ENCODE measurements at places on chromosomes 5 and 9. TPM values are rescaled to one million over a fixed set of nuclear protein-coding genes. Genes with fewer than 3 reads are reported as not detected.

Gene NOXA1
- total RNA-seq = 0.36 TPM

Gene LRRC19
- total RNA-seq = not detected

Gene PDE6A
- total RNA-seq = not detected

Gene ADAMTSL1
- not detected for total RNA-seq

DNA sequence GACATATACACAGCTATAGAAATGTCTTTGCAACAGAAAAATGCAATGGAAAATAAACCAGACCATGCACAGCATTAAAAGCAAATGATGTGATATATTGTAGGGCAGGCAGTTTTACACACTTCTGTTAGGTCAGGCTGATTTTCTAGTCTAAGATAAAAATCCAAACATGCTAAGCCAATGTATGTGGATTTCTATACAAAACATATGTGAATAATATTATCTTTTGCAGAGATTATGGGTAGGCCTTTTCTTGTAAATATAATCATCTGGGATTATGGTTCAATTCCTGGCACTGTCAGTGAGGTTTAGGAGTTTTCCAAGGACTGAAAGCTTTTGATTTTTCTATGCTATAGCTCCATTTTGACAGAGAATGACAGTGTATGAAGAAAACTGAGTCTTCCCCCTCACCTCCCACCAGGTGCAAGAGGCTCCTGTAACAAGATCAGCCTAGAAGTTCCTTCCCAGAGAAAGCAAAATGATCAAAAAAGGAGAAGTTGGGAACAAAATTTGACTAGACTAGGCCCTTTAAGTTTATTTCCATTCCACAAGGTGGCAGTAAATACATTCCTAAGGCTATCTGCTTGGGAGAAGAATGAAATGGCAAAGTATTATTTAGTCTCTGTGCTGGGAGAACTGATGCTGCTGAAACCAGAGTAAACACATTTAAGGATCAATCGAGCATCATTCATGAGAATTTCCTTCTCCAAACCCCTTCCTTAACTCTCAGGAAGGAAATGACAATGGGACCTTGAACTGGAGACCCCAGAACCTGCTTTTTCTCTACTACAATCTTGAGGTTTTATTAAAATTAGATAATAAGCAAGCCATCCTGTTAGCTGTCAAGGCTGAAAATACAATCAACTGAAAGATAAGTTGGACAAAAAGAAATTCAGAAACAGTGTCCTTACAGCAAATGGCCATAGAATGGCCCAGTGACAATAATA is 133.0 kb upstream of the TUT7 start:
- no peaks in the 10 kb centered on the region for H3K36me3 ChIP-seq
- H3K4me3 ChIP-seq = no peak overlapping the region
- no peak for DNase-seq
- H3K27me3 ChIP-seq = no peaks in the 10 kb centered on the region

DNA sequence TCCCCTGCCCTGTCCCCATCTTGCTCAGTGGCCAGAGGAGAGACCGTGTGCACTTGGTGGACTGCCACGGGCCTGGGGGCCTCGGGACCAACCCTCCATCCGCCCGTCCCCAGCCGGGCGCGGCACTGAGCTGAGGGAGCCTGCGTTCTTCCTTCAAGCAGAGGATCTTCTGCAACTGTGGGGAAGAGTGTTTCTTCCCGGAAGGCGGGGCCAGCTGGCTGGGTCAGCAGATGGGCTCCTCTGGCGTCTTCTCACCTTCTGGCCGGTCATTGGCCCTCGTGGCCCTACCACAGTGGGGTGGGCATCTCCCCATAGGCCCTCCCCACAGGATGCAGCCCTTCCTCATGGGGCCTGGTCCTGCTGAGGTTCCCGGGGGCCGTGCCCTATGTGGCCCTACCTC is 17.4 kb downstream of the RXRA start:
- H3K4me3 ChIP-seq = no peak overlapping the region
- H3K27me3 ChIP-seq = no peaks in the 10 kb centered on the region
- no peak for DNase-seq

GRCh38 chr5:2017540-2018389 is 135.0 kb upstream of the IRX4 start:
- no peak overlapping the region for H3K27ac ChIP-seq
- no peaks in the 10 kb centered on the region for H3K4me1 ChIP-seq
- no peak overlapping the region for H3K4me3 ChIP-seq
- no peaks in the 10 kb centered on the region for H3K36me3 ChIP-seq
- peak; percentile 76 for DNase-seq
- no peaks in the 10 kb centered on the region for H3K27me3 ChIP-seq

- no peaks in the 10 kb centered on the region for H3K27me3 ChIP-seq
- H3K27ac ChIP-seq = no peak overlapping the region
- no peaks in the 10 kb centered on the region for H3K36me3 ChIP-seq
- H3K4me1 ChIP-seq = no peaks in the 10 kb centered on the region
- no peak for DNase-seq
Measured at GRCh38 chr5:78727786-78728761, 79.5 kb upstream of the LHFPL2 start.
